ENCODE measurements at places on chromosomes 3 and 15. TPM values are rescaled to one million over a fixed set of nuclear protein-coding genes. Genes with fewer than 3 reads are reported as not detected.

The ISLR gene
- total RNA-seq = not detected

The ENTPD3 gene
- total RNA-seq = 0.07 TPM

GRCh38 chr3:184663756-184664155, 48.1 kb downstream of the MAGEF1 start:
- no peak for DNase-seq

The ZNF660 gene
- 2.4 TPM for total RNA-seq

GRCh38 chr3:123013876-123014275, 13.7 kb downstream of the SEMA5B start:
- DNase-seq = no peak

- peak; percentile 17 for DNase-seq
Observed at GRCh38 chr15:25397100-25397499, 41.7 kb downstream of the UBE3A start.

The RLBP1 gene
- not detected for total RNA-seq

DNA sequence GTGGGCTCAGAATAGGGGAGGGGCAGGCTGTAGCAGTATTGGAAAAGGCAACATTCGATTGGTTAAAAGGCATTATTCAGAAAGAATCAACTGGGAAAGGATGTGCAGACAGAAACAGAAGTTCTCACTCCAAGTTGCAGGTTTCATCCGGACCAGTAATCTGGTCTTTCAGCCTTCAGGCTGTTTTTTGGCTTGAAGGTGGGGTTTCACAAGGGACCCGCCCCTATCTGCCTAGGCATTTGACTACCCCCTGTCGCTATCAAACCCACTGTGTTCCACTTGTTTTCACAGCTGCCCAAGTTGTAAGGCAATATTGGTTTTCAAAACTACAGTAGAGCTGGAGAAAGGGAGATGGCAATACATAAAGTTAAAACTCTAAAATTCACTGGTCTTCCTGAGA, 96.9 kb downstream of the VPS8 start:
- DNase-seq = no peak

The NDN gene
- 25.0 TPM for total RNA-seq

The MAP6D1 gene
- total RNA-seq = 2.9 TPM

Data from pulmonary artery endothelial cell (primary cell).